LNCaP clone FGC (cell line): ENCODE measurements at places on chromosomes 13 and 19.

- DNase-seq, result no peak
These were observed 1.8 kb downstream of the DNMT1 start for GRCh38 chr19:10192922-10193321.

GRCh38 chr13:113601166-113602070 is 16.9 kb downstream of the TFDP1 start:
- DNase-seq, result no peak

- DNase-seq, result no peak
These were observed 1052.0 kb downstream of the DIAPH3 start for GRCh38 chr13:59111751-59112171.

- DNase-seq, result no peak
These were observed 32.5 kb downstream of the BRD4 start for GRCh38 chr19:15299568-15300409.

DNA sequence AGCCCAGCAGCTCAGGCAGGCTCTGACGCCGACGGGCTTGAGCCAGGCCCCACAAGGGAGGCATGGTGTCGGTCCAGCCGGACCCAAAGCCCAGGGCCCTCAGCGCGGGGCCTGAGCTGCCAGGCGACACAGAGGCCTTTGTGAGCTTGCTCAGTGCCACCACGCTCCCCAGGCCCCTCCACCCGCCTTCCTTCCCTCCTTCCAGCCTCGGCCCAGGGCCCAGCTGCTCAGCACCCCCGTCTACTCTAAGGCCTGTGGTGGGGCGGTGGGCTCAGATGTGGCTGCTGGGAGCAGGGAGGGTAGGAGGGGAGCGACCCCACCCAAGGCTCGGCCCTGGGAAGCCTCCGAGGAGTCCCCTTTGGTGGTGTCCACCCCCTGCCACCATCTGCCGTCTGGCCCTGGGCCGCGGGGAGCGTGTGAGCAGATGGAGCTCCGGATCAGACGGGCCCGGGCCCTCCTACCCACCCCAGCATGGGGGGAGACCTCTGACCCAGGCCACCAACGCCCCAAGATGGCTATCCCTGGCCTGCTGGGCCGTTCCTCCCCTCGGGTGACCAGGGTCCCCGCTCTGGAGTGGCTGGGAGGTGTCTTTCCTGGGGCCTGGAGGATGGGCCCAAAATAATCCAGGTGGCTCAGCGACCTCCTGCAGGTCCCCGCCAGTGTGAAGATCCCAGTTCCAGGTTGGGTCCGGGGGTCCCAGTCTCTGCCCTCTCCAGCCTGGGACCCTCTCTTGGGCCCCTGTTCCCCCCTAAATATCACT is 7.8 kb downstream of the ZBTB7A start:
- no peak for DNase-seq

GRCh38 chr19:3509566-3509989 is 3.5 kb downstream of the FZR1 start:
- DNase-seq, result no peak

- peak; percentile 69 for DNase-seq
These were observed at the start of gene TRPM4 for GRCh38 chr19:49157445-49158224. Gene TRPM4 (plus strand): TSS chr19:49157792. CDS start chr19:49157867, 75 bp downstream.

- DNase-seq, result no peak
These were observed 102.9 kb upstream of the STARD13 start for GRCh38 chr13:33388286-33388998.

DNA sequence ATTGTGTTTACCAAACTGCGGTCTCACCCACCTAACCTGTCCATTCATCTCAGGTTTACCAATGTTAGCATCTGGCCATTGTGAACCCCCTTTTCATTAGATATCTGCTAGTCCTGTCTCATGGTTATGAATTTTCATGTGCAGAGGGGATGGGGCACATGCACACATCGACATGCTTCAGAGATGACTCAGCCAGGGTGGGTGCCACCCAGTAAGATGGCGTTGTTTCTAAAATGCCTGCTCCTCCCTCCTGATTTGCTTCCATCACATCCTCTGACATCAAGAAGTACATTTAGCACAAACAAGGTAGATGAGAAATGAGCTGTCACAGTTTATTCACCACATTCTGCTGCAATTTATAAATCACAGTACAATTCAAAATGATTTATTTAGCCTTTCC is 51.3 kb downstream of the GPALPP1 start:
- no peak for DNase-seq

- DNase-seq, result no peak
These were observed 11.5 kb downstream of the CCDC124 start for GRCh38 chr19:17944301-17944700.

- no peak for DNase-seq
These were observed 87.2 kb upstream of the TNFSF11 start for GRCh38 chr13:42486711-42487198.

- no peak for DNase-seq
These were observed 25.6 kb upstream of the ESD start for GRCh38 chr13:46822551-46822950.

- DNase-seq, result no peak
These were observed 1431.0 kb upstream of the ATXN8OS start for GRCh38 chr13:68676513-68677115.

GRCh38 chr13:64534302-64534701 is 2695.8 kb downstream of the PCDH9 start:
- no peak for DNase-seq

- no peak for DNase-seq
These were observed 172.7 kb upstream of the MAB21L1 start for GRCh38 chr13:35649162-35649561.

GRCh38 chr13:26019881-26020870 is 31.6 kb downstream of the SHISA2 start:
- DNase-seq, result no peak

- DNase-seq, result no peak
These were observed 14.9 kb upstream of the ZNF91 start for GRCh38 chr19:23410155-23410554.

GRCh38 chr19:18782559-18783225 is 8.4 kb downstream of the COMP start:
- DNase-seq, result no peak

DNA sequence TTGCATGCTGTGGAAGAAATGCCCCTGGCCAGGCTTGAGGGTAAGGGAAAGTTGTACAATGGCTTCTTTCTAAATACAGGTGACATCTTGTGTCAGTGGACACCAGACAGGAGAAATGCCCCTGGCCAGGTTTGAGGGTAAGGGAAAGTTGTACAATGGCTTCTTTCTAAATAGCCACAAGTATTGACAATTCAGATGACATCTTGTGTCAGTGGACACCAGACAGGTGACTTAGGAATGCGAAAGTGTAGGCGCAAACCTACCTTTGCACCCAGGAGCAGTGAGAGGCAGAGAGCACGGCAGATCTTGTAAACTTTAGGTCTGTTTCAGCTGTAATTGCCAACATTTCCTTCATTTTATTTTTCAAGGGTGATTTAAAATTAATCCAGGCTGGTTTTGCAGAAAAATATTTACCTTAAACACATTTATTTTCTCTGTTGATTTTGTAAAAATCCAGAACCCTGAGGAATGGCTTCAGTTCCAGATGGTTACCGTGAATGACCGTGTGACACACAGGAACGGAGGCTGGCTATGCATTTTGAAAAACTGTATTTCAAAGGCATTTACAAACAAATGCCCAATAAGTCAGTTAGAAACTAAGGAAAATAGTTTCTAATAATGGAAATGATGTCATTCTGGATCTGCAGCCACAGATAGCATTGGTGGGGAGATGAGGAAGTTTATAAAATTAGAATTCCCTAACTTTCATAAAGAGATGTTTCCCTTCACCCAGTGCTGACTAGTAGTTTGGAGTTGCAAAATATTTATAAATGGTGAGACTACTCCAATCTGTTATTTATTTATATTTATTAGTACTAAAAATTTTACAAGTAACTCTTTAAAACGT is 34.9 kb downstream of the TNFSF13B start:
- no peak for DNase-seq

- DNase-seq, result no peak
These were observed 25.6 kb downstream of the BRCA2 start for GRCh38 chr13:32340914-32341313.

DNA sequence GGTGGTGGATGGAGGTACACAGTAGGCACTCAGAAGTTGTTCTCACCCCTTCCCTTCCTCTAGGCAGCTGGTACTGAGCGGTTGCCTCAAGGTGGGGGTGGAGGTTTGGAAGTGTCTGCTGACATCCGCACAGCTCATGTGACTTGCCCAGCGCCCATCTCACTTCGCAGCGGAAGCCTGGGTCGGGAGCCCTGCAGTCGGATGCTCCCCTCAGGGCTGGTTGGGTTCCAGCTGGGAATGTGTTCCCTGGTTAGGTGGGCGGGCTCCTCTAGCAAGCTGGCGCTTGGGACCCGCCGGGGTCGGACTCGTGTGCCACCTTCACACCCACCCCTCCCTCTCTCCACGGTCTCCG is 10.2 kb downstream of the PPP1R37 start:
- DNase-seq, result no peak

- no peak for DNase-seq
These were observed 304.9 kb upstream of the NBEA start for GRCh38 chr13:34637138-34637537.

- DNase-seq, result no peak
These were observed 1.2 kb downstream of the ITPKC start for GRCh38 chr19:40717880-40718773.

DNA sequence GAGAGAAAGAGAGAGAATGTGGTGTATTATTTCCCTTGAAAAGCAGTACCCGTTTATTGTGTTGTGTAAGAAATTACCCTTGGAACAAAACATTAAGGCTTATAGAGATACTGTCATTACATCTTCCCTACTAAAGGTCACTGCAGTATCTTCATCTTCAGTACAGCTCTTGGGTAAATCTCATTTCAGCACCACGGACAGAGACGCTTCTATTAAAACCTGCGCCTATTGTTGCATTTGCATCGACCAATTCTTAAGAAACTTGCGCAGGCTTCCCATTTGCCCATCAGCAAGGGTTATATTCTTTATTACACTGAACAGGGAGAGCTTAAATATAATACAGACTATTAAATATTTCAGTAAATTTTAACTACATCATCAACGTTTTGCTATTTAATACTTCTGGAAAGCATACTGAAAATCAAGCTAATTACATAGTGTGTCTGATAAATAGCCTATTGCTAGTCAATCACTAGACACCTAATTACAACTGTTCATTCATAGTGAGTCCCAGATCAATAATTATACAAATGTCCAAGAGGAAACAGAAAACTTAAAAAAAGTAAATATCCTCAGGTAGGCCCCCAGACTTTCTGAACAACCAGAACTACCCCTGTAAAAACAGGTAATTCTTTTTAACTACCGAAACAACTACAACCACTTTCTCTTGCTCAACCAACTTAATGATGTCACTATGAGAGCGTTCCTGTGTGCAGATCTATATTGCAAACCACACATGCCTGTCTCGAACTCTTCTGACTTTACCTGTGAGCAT is 350.6 kb downstream of the LIG4 start:
- DNase-seq, result peak; percentile 11

DNA sequence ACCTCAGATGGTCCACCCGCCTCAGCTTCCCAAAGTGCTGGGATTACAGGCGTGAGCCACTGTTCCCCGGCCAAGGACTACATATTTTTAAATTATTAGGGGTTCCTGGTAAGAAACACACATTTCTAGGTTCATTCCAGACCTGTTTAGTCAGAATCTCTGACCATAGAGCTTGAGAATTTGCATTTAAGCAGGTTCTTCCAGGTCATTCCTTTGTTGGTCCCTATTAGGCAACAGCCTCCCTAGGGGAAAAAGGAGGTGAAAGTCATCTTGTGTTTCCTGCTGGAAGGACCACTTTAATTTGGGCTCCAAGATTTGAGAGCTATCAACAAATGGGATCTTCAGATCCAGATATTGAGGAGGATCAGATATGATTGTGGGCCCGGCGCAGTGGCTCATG is 16.3 kb downstream of the S1PR2 start:
- no peak for DNase-seq

DNA sequence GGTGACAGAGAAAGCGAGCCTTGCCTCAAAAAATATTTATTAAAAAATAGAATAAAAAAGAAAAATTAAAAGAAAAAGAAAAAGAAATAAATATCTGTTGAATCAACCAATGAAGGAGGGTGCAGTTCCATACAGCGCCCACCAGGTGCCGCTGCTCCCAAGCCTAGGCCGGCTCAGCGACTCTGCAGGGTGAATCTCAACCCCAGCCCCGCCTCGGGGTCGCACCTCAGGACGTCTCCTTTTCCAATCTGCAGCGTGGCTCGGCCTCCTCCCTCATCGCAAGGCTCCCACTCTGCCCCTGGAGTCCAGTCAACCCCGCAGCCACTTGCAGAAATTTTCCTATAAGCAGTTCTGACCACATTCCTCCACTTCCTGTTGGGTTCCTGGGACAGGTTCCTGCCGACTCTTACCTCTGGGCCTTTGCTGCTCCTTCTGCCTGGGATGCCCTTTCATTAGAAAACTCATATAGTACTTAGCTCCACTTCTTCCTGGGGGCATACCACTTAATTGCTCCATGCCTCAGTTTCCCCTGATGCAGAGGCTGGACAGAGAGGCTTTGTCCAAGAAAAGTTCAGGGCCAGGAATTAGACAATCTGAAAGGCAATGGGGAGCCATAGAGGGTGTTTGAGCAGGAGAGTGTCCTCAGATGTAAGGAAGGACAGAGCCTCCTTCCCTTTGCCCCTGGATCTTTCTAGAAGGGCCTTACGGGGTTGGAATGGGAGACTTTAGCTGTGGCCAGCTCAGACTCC is 24.3 kb downstream of the NFILZ start:
- DNase-seq, result no peak

DNA sequence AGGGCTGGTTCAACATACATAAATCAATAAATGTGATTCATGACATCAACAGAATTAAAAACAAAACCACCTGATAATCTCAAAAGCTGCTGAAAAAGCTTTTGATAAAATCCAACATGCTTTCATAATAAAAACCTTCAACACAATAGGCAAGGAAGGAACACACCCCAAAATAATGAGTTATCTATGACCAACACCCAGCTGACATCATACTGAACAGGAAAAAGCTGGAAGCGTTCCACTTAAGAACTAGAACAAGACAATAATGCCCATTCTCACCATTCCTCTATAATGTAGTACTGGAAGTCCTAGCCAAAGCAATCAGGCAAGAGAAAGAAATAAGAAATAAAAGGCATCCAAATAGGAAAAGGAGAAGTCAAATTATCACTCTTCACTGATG is 116.2 kb upstream of the FREM2 start:
- no peak for DNase-seq

- DNase-seq, result no peak
These were observed 125.5 kb upstream of the TRPC4 start for GRCh38 chr13:37995092-37995491.

DNA sequence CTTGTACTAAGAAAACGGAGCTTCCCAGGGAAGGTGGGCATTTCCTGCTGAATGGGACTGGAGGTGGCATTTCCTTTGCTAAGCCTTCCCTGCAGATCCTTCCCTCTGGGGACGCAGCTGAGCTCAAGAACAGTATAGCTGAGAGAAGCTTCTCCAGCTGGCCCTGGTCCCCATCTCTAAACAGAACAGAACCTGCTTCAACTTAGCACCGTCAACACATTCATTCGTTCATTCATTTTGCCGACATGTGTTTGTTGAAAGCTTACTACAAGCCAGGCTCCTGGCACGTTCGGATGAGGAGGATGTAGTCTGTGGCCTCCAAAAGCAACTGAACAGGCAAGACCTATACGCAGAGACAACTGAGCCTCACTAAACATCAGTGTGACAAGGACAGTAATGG is 36.6 kb upstream of the PEPD start:
- no peak for DNase-seq

- no peak for DNase-seq
These were observed 91.0 kb downstream of the FGF14 start for GRCh38 chr13:102310691-102311418.

- DNase-seq, result no peak
These were observed 123.9 kb upstream of the VSTM2B start for GRCh38 chr19:29401712-29402421.

- no peak for DNase-seq
These were observed 8.4 kb upstream of the UFM1 start for GRCh38 chr13:38341149-38341692.

- no peak for DNase-seq
These were observed 623.4 kb downstream of the PCDH17 start for GRCh38 chr13:58254943-58255342.
